ENCODE measurements at places on chromosomes 7 and 10.

GRCh38 chr10:30991647-30992011 lies 40.0 kb downstream of the ZNF438 start:
- no peak for DNase-seq

DNA sequence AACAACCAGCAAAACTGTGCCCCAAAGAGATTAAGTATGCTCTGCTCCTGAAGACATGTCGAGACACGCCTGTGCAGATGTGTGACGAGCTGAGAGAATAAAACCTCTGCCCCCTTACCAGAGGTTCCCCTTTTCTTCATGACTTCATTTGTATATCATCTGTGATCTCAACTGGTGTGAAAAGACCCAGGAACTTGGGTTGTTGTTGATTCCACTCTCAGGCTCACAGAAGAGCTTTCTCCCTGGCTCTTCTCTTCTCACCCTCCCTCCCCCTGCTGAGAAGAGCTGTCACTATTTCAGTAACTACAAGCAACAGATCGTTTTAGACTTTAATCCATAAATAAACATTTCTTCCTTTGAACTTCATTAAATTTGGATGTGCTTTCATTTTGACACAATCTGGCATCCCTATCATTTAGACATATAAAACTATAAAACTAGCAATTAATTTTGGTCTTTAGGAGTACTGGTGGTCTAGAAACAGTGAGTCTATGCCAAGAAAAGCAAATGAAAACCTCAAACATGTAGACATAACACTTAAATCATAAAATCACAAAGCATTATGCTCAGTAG lies 179.3 kb upstream of the FZD8 start:
- DNase-seq, result no peak

DNA sequence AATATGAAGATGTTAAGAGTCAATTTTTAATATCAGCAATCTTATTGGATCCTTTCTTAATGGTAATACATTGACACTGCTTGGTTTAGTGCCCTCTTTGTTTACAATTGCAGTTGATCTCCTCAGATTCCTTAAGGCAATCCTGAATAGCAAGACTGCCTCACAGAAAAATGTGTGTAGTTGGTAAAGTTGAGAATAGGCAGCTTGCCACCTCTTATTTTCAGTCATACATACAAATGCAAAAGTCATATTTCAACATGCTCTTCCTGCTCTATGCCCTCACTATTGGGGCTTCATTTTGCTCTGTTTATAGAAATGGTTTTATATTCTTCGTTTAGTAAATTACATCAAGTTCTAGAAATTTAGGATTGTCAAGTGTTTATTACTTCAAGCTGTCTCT lies 661.1 kb upstream of the ANKRD30A start:
- no peak for DNase-seq

DNA sequence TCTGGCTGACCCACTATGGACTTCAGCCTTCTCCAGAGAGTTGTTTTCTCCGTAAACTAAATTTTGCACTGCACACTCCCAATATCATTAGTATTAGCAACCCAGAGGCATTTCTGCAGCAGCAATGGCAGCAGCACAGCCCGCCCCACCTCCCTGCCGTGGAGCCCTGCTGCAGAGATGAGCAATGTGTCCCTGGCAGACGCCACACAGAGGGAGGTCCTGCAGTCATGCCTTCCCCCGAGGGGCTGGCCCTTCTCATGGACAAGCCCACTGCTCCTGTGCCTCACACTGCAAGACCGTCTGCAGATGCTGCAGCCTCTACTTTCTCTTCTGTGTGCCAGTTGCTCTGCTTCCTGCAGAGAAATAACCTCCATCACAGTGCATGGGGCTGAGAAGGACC lies 393.4 kb upstream of the MKI67 start:
- no peak for DNase-seq

- no peak for DNase-seq
These were observed 53.9 kb upstream of the CREB5 start for GRCh38 chr7:28358423-28358868.

DNA sequence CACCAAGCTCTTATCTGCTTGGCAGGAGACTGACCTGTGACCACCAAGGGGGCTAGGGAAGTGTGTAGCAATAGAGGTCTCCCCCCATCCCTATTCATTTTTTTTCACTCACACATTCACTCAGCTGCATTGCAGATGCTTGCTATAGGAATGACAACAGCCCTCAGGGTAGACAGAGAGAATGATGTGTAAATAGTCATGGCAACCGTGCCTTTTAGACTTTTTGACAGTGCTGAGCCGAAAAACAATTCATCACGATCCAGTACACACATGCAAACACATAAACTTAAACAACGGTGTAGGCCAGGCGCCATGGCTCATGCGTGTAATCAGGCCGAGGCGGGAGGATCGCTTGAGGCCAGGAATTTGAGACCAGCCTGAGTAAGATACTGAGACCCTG lies 7.6 kb upstream of the ELN start:
- DNase-seq, result no peak

DNA sequence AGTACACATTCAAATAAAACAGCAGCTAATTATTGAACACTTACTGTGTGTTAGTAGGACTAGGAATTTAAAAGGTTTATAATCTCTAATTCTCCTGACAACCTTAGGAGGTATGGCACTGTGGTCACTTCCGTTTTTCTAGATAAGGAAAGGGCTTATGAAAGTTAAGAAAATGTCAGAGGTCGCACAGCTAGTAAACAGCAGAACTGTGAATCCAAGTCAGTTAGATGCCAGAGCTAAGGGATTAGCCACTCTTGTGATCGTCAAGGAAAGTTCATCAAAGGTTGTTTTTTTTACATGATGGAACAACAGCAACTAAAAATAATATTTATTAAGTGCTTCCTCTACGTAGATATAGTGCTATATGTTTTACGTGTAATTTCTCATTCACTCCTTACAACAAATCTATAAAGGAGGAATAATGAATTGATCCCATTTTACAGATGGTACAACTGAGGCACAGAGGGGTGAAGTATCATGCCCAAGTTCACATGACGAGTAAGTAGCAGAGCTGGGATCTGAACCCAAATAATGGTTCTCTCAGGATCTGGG lies 84.9 kb downstream of the NAMPT start:
- no peak for DNase-seq

DNA sequence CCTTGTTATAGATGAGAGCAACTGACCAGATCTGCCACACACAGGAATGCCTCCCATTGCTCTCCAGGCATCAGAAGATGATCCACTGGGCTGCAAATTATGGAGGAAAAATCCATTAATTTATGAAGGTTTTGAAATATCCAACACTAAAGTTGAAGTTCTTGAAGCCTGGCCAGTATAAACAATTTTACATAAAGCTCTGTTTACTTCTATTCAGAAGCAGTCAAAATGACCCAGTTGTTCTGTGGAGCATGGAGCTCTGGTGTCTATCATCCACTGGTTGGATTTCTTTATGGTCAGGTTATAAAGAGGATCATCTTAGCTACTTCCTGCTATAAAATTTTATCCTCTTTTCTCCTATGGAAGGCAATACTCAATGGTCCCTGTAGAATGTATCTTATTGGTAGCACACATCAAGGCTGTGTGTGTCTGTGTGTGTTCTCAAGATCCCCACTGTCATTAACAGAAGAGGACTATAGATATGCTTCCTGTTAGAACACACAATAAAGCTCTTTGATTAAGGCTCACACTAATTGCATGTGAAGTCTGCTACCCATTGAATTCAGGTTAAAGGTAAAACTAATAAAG lies 747.4 kb downstream of the SUGCT start:
- DNase-seq, result no peak

All from HepG2 (cell line).